ENCODE measurements at places on chromosomes 16 and 17.
A peak's percentile ranks its signal among the peaks of the same experiment; 100 is the strongest.

- DNase-seq: no peak
Measured at GRCh38 chr17:2063261-2064146, 8.6 kb downstream of the HIC1 start.

DNA sequence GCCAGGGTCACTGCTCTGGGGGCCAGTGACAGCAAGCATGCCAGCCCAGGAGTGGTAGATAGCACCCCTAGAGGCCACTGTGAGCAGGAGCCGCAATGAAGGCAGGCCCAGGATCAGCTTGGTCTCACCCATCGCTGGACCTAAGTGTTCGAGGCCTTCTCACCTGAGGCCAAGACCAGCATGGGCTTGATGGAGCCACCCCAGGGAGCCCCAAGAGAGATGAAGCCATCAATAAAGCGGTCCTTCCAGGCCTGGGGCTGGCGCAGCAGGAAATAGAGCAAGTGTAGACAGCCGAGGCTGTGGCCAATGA lies 1.8 kb downstream of the LCAT start:
- no peak for DNase-seq

- DNase-seq: no peak
Measured at GRCh38 chr16:72029567-72030271, 21.2 kb downstream of the DHODH start.

GRCh38 chr17:80224683-80225082 lies 4.5 kb downstream of the SLC26A11 start:
- no peak for DNase-seq

GRCh38 chr17:57242148-57242547 lies 14.2 kb upstream of the MSI2 start:
- no peak for DNase-seq

GRCh38 chr17:16986391-16986790 lies 14.5 kb upstream of the TNFRSF13B start:
- no peak for DNase-seq

DNA sequence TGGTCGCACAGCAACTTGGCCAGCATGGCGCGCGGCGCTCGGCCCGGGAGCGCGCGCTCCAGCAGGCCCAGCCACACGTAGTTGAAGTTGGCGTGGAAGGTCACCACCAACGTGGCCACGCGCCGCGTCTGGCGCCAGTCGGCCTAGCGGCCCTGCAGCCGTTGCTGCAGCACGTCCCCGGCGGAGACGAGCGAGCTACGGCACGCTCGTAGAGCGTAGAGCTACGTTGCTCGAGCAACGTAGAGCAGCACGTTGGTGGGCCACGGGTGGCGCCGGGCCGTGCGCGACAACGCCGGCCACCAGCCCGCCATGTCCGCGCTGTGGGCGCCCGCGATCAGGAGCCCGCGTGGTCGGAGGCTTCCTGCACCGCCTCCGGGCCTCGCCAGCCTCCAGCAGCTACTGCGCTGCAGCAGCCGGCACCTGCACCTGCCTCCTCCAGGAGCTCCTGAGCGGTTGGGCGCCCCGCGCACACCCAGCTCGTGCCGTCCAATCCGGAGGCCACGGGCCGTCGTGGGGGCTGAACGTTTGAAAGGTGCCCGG lies 13.4 kb upstream of the SULT1A1 start:
- DNase-seq: peak; percentile 55

- DNase-seq: no peak
Measured at GRCh38 chr16:78926723-78927210, 673.8 kb downstream of the MAF start.

DNA sequence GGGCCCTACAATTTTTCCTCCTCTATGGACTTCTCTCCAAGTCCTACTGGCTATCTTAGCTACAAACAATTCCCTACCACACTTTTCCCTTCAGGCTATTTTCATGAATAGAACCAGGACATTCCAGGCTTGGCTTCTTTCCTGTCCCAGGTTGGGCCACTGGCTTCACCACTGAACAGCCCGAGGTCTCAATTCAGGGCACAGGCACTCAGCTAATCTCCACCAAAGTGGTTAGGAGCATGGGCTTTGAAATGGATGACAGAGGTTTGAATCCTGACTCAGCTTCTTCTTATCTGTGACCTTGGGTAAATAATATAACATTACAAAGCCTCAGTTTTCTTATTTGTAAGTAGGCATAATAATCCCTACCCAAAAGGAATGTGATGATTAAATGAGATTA lies 50.9 kb upstream of the ZNF629 start:
- DNase-seq: no peak

DNA sequence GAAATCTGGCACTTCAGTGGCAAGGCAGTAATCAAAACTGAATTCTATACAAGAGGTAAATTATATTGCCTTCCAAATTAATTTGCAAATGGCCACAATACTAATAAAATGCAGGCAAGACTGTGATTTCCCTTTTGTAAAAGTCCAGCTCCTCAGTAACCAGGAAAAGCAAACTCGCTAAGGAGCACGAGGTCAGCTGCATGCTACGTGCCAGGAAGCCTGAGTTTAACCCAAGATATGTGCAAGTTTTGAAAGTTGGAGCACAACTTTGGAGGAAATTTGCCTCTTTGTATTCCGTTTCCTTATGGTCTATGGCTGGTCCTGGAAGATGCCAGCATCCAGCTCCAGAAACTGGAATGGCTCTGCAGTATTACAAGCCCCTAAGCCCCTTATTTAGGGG lies 226.8 kb upstream of the DYNLRB2 start:
- DNase-seq: no peak

- no peak for DNase-seq
Measured at GRCh38 chr17:17719966-17720543, 38.8 kb downstream of the RAI1 start.

- DNase-seq: no peak
Measured at GRCh38 chr16:4435337-4436067, 9.8 kb downstream of the DNAJA3 start.

DNA sequence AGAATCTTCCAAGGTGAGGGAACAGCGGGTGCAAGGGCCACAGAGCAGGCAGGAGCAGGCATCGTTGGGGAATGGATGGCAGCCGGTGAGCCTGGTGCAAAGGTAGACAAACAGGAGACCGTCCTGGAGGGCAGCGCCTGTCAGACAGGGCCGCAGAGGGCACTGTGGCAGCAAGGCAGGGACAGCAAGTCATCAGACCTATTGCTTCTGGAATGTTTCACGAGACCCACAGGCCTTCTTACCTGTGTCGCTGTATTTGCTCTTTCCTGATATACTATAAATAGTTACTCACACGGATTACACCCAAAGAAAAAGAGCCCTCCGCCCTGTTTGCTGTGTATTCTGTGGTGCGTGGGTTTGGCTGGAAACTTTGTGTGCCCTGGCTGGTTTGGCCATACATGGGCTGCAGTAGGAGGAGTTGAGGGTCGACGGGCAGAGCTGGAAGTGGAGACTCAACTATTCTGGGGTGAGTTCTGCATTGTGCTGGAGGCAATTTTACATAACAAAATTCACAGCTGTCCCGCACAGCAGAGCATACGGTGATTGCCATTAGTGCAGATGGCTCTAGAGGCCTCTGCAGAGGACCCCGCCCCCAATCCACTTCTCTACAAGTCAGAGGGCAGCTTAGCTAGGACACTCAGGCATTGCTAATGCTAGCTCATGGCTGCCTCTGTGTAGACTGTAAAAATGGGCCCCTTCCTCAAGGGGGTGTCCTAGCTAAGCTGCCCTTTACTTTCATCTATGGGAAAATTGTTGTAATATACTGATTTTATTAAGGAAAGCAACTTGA lies 18.6 kb upstream of the POLR3E start:
- no peak for DNase-seq

GRCh38 chr17:2218426-2218825 lies 85.2 kb downstream of the SMG6 start:
- no peak for DNase-seq

- DNase-seq: no peak
Measured at GRCh38 chr16:2902337-2903130, 9.2 kb upstream of the FLYWCH1 start.

DNA sequence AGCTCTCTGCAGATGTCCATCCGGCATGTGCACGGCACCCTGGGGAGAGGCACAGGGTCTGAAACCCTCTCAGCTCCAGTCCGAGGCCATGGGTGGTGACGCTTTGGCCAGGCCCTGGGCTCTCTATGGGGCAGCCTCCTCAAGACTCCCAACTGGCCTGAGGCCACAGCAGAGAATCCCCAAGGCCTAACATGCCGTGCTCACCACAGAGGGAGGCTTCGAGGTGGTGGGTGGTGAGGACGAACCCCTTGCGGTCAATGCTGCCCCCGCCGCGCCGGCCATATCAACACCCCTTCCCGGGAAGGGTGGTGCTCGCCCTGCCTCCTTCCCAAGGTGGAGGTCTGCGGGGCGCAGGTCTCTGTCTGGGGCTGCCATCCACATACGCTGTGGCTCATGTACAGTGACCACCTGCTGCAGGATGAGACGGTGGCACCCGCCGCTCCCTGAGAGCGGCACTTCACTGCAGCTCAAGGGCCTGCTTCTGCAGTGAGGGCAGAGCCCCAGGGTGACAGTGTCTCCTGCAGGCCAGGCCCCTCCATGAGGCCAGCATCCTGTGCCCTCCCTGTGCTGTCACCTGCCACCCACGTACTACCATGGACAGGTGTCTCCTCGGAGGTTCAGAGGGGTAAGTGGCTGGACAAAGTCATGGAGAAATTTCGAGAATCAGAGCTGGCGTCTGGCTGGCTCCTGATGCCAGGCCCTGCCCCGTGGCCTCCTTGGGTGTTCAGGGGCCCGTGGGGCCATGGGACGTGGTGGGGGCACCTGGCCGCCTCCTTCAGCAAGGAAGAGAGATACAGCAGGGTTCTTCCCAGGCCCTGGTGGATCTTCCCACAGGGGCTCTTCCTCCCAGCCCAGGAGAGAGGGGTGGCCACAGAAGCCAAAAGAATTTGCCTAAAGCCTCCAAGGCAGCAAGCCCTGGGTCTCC lies 54.6 kb upstream of the ACSF3 start:
- no peak for DNase-seq

DNA sequence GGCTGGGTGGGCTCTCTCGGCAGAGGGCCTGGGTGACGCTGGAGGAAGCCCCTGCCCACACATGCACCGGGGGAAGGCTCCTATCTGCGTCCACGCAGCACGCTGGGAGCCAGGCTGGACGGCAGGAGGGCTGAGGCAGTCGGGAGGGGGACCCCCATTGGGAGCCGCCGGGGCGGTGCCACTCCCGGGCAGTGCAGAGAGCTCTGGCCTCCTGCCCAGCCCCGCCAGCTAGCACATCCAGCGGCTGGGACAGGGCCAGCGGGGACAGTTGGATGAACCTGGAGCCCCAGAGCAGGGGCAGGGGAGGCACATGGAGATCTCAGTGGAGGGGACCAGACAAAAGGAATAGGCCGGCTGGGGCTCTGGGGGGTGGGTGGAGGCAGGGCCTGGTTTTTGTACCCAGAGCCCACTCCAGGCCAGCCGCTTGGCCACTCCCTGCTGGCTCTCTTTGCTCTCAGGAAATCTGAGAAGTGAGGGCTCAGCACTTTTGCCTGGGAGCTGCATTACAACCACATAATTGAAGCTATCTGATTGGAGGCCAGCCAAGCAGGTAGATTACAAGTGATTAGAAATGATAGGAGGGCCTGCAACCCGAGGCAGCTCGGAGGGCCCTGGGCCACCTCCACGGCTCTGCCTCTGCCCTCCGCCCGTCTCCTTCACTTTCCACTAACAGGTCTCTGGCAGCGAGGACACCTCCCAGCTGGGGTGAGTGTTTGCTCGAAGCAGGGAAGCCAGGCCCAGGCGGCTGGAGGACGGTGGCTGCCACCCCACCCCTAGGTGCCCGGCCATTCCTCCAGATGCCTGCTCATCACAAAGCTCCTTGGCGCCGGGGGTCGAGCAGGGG lies 40.1 kb downstream of the ENGASE start:
- no peak for DNase-seq

- no peak for DNase-seq
Measured at GRCh38 chr17:1362964-1363363, 37.1 kb downstream of the YWHAE start.
